T-cell (primary cell): ENCODE measurements at places on chromosomes 2 and 18.

DNA sequence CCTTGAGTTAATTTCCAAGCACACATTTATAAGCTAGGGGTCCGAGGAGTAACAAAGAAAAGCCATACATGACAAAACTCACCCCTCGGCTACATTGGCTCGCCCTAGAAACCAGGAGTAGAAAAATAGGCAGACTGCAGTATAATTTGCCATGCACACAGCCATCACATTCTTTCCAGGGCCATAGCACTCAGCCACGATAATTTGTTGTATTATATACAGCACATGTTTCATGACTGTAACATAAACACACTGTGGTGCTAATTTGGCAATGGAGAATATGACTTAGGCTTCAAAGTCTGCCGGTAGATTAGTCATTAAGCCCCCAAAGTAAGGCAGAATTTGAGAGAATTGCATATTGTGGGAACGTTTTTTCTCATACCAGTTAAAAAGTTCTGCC, 254.9 kb downstream of the ZNF521 start:
- DNase-seq = no peak

- no peak for DNase-seq
Measured at GRCh38 chr18:40789286-40789685, 1165.7 kb upstream of the PIK3C3 start.

- DNase-seq = no peak
Measured at GRCh38 chr2:46569061-46569560, 89.7 kb downstream of the TMEM247 start.

DNA sequence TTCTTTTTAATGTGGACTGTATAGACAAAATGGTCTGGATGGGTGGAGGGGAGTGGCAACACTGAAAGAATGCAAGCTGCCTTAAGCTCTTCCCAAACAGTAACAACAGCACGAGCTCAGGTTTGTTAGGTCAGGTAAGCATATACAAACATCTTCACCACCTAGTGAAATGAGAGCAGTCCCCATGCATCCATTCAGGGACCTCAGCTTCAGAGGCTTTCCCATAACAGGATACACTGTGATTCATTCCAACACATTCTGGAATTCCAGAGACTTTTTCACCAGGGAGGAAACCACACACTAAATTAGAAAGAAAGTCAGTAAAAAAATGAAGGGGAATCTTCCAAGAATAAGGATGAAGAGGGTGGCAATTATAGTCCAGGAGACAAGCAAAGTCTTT, 50.4 kb upstream of the BZW1 start:
- no peak for DNase-seq

GRCh38 chr2:119756837-119757236, 2.9 kb upstream of the PTPN4 start:
- no peak for DNase-seq

DNA sequence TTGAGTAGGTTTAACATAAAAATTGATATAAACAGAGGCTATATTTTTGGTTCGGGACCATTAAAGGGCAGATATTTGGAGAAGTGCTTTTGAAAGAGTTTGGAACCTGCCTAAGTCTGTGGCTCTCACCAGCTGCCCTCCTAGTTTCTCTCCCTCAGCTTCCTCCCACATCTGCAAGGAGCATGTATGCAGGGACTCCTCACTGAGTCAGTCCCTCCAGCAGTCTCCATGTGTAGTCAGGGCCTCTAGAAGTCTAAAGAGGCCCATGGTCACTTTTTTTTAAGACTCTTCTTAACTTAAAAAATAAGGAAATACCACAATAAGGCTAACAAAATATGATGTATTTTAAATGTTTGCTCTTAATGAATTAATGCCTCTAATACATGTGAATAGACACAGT, 220.0 kb upstream of the TANK start:
- DNase-seq = no peak

- no peak for DNase-seq
Measured at GRCh38 chr2:197307236-197307932, 3.2 kb downstream of the ANKRD44 start.

DNA sequence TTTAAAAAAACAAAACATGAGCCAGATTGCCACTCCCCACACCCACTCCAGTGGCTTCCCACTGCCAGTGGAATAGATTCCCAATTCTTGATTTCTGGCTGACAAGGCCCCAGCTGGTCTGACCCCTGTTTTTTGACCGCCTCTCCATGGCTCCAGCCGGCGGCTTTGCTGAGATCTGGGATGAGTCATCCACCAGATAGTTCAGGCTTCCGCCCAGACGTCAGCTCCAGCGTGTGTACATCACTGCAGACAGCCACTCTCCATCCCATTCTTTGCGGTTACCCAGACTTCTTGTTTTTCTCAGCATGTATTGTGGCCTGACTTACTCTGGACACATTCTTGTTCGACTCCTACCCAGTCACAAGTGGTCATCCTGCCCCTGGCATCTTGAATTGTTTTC, 227.9 kb downstream of the GBX2 start:
- no peak for DNase-seq

DNA sequence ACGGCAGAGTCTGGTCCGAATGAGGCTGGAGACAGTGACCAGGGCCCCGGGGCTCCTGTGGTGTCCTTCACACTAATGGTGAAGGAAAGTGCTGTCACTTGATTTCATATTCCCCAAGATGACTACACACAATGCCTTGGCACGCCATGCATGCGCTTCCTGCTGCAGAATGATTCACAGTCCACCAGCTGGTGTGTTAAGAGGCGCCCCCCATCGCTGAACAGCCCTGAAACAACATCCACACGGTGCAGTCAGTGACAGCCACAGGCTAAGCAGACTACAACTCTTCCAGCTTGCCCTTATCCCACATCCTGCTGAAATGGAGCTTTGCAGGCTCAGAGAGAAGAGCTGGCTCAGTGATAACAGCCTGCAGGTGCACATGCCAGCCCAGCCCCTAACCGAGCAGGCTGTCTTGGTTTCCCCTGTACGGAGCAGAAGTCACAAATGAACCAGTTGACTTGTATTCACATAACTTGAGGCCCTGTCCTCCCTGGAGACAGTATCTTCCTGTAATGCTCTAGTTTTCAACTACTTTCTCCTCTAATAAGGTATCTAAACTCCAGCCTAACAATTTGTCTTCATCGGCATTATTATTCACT, 24.3 kb upstream of the CDH20 start:
- DNase-seq = no peak

DNA sequence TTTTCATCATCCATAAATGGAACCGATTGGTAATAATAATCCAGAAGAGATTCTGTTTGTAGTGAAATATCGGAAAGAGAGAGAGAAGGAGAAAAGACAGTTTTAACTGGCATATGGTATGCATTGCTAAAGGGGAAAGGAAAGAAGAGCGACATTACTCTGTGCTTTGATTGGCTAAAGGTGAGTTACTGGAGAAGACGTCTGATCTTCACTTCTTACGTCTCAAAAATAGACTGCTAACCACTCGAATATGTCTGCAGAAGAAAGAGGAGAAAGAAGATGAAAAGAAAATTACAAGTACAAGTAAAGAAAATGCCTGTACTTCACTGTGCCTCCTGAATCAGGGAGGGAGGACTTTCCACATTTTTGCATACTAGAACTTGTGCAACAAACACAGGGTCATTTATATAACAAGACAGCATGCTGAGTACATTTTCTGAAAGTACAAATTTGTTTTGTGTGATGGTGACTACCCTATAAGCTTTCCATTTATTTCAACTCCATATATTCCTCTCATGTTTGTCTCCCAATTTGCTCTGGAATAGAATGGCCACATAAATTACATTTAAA, 787.2 kb downstream of the RNF144A start:
- DNase-seq = no peak

- no peak for DNase-seq
Measured at GRCh38 chr2:242002944-242003343, 133.4 kb downstream of the RTP5 start.
